ENCODE measurements at places on chromosomes 16 and 17.

GRCh38 chr17:50758989-50759544, 8.3 kb downstream of the ANKRD40CL start:
- DNase-seq: no peak

DNA sequence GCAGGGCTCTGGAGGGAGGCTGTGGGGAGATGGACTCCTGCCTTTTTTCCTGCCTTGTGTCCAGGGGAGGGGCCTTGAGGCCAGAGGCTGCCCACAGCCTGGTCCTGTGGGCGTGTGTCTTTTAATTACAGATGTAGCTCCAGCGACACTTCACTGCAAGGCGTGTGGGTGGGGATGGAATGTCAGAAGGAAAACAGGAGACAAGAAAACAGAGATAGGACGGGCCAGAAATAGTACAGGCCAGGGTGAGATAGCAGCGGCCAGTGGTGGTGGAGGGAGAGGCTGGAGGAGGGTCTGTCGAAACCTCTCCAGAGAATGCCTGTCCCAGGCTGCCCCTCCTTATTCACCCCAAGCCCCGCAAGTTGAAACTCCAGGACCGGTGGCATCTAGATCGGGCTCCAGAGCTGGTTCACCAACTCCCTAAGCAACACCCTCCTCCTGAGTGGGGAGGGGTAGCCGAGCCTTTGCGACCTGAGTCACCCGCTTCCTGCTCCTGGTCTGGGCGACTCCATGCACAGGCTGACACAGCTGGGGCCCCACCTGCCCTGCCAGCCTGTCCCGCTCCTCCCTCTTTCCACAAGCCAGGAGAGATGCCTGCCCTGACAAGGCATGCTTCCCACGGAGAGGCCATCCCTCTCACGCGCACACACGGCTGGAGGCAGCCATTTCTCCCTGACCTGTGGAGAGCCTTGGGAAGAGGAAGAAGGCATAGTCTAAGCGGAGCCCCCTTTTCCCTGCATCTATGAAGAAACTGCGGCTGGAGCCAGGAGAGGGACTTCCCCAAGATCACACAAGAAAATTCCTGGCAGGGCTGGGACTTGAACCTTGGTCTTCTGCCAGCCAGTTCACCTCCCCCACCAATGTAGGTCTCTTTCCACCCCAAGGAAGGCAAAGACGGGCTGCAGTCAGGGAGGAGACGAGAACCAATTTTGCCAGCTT, 6.6 kb upstream of the JUP start:
- DNase-seq: peak; percentile 86

- DNase-seq: no peak
Observed at GRCh38 chr17:77208217-77208808, 67.5 kb downstream of the SEC14L1 start.

DNA sequence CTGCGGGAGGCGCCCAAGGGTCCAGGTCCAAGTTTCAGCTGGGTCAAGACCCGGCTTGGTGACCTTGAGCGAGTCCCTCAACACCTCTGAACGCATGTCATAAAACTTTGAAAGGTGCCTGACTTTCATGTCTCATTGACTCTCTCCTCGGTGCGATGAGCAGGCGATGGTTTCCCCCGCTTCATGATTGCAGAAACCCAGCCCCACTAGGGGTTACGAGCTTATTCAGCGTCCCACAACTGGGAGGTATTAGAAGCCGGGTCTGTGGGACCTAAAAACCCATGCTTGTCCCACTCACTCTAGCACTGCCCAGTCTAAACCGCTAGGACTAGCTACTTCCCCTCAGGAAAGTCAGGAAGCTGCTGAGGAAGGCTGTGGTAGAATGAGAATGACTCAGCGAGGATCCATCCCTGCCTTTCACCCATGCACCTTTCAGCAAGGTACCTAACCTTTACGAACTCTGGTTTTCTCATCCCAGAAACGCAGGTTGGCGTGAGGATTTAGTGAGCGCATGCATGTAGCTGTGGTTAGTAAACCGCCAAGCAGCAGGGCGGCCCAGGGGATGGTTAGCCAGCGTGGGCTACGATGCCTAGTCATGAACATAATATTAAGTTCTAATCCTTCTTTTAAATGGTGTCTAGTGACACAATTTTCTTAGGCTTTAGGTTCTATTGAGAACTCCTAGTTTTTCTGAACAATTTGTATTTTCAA, 26.2 kb upstream of the RFFL start:
- DNase-seq: no peak

DNA sequence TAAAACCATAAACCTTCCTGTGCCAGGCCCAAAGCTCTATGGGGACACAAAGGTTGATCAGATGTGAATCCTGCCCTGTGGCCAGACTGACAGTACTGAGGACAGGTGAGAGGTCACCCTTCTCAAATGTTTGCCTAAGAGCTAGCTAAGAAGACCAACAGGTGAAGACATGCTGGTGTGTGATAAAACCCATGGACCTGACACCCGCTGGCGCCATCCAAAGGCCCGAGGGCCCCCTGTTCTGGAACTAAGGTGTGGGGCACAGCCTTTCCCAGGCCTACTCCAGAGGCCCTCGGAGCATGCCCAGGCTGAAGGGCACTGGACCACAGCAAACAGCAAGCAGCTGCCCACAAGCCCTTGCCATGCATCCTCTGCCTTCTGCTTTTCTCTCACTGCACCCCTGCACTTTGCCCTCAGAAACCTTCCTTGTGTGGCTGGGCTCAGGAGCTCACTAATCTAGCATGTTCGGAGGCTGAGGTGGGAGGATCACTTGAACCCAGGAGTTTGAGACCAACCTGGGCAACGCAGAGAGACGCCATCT, 5.2 kb upstream of the CDK3 start:
- peak; percentile 25 for DNase-seq

- no peak for DNase-seq
Observed at GRCh38 chr16:53081686-53082407, 27.1 kb downstream of the CHD9 start.

Data from left colon (tissue), 2 donors.